ENCODE measurements at places on chromosomes 4 and X.

- DNase-seq: no peak
Measured at GRCh38 chrX:118702741-118703140, 24.7 kb upstream of the IL13RA1 start.

- no peak for DNase-seq
Measured at GRCh38 chrX:153408221-153408721, 3.0 kb upstream of the ZFP92 start.

DNA sequence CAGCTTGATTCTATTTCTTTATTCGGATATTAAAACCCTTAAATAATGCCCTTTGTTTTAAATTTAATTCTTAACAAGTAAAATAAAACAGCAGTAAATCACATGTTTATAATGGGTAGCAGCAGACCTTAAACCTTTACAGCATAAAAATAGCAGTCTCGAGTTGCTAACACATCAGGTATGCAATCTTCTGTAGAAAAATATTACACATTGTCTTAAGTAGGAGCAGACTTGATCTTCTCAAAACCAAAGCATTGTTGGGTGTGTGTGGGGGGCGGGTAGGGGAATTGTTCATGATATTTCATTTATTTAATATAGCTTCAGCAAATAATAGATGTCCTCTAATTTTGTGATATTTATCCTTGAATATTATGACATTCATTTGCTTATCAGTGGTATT lies 331.4 kb downstream of the PCDH7 start:
- no peak for DNase-seq

- DNase-seq: no peak
Measured at GRCh38 chrX:56281789-56282188, 49.6 kb downstream of the KLF8 start.

- DNase-seq: no peak
Measured at GRCh38 chrX:2404776-2405175, 96.0 kb downstream of the DHRSX start.

DNA sequence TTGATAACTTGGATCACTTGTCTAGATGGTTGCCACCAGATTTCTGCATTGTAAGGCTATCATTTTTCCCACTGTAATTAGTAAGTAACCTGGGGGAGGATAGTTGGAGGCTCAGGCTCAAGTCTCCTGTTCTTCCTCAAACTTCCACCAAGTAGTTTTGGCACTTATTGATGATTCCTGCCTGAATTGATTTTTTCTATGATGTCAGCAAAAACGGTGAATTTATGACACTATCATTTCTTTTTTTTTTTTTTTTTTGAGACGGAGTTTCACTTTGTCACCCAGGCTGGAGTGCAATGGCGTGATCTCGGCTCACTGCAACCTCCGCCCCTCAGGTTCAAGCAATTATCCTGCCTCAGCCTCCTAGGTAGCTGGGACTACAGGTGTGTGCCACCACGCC lies 12.4 kb downstream of the TMSB4X start:
- DNase-seq: no peak

GRCh38 chr4:52241916-52242315 lies 190.8 kb downstream of the SPATA18 start:
- DNase-seq: no peak

DNA sequence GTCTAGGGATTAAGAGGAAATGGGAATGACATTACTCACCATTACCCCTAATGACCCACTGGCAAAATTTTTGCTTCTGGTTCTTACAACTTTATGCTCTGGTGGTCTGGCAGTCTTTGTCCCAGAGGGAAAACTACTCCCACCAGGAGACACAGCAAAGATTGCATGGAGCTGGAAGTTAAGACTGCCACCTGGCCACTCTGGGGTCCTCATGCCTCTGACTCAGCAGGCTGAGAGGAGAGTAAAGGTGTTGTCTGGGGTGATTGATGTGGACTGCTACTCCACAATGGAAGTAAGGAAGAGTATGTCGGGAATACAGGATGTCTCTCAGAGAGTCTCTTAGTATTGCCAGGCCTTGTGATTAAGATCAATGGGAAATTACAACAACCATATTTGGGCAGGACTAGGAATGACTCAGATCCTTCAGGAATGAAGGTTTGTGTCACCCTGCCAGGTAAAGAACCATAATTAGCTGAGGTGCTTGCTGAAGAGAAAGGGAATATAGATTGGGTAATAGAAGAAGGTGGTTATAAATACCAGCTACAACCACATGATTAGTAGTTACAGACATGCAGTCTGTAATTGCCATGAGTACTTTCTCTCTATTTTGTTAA lies 215.5 kb downstream of the GPAT3 start:
- DNase-seq: no peak

- no peak for DNase-seq
Measured at GRCh38 chrX:44085209-44085608, 112.0 kb upstream of the NDP start.

DNA sequence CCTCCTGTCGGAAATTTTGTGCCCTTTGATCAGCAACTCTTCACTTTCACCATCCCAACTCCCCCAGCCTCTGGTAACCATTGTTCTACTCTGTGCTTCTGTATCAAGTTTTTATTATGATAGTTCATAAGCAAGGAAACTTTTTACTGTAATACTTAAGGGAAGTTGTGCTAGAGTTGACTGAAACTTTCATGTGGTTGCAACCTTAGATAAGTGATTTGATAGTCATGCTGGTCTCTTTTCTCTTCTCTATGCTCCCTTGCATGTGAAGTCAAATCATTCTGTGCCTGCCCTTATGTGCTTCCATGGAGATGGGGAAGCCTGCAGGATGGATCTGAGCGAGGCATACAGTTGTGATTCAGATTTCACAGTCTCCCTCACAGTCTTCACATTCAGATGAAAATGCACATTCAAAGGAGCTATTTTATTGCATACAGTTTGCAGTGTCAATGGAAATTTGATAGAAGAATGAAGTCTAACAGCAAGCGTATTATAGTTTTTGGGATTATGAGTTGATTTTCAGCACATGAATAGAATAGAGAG lies 1428.3 kb upstream of the TENM3 start:
- no peak for DNase-seq
